ENCODE measurements at places on chromosomes 5 and 9.
A peak's percentile ranks its signal among the peaks of the same experiment; 100 is the strongest.

- DNase-seq, result no peak
These were observed 428.8 kb upstream of the CLINT1 start for GRCh38 chr5:158287643-158288271.

GRCh38 chr5:12272389-12272788, 368.1 kb upstream of the CTNND2 start:
- DNase-seq, result peak; percentile 66

DNA sequence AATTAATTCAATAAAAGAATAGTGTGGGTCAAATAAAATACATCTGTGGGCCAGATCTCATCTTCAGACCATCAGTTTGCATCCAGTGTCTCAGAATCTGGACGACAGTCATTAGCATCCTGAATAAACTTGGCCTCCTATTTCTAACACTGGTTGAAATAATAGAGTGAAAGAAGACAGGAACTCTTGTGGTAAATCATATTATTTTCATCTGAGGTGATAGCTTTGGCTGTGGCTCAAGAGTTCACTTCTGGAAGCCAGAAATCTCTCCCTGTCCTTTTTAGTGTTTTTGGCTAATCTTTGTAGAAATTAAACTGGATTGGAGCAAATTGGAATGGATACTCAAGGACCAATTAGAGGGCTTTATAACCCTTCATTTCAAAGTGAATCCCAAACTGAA, 63.4 kb upstream of the HMHB1 start:
- DNase-seq, result no peak

DNA sequence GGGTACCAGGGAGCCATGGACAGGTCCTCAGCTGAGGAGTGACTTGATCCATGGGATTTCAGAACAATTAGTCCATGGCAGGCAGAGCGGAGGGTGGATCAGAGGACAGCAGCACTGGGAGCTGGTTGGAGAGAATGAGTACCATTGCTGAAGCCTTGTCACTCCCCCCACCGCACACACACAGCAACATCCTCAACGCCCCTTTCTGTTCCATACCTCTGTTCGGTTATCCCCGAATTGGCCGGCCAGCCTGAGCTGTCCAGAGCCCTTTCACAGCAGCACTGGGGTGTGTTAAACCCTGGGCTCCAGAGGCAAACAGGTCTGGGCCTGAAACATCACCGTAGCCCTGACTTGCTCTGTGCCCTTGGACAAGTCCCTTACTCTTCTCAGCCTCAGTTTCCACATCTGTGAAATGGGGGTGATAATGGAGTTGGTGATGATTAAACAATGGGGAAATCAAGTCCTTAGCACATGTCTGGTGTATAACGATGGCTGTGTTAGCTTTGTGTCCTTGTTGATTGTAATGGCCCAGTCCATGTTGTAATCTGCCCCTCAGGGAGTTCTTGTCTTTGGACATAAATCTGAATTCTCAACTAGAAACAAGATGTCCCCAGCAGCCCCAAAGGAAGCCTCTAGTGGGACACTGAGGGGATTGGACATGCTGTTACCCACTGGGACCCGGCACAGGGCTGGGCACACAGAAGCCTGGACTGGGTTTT, 16.9 kb downstream of the GSN start:
- no peak for DNase-seq

DNA sequence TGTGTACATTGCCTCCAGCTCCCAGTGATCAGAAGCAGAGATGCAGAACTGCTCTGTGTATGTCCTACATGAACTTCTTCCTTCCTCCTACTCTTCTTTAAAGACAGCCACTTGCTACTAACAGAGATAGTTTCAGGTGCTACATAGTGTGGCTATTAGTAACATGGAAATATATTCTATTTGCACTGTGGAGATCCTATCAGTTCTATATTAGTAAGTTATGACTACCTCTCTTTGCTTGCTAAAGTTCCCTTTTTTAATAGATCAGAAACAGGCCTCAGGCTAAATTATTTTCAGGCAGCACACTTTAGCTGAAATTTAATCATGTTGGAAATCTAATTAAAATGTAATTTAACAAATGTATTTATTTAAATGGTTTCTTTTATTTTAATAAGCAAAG, 64.4 kb upstream of the TNFSF8 start:
- no peak for DNase-seq

DNA sequence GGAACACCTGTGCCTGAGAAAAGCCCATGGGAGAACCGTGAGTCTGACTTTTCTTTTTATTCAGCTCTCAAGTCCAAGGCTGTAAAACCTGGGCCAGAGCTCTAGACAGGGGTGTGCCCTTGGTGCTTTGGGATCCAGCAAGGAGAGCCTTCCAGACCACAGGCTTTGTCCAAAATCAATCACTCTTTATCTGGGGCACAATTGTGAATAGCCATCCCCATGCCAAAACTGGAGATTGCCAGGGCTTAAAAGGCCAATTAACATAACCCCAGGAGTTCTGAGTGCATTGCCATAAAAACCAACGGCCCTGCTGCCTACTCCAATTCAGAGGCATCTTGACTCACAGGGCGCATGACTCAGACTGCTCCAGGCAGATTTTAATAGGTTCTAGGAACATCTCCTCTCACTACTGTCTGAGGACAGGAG, 391.8 kb downstream of the ARHGEF28 start:
- peak; percentile 98 for DNase-seq

DNA sequence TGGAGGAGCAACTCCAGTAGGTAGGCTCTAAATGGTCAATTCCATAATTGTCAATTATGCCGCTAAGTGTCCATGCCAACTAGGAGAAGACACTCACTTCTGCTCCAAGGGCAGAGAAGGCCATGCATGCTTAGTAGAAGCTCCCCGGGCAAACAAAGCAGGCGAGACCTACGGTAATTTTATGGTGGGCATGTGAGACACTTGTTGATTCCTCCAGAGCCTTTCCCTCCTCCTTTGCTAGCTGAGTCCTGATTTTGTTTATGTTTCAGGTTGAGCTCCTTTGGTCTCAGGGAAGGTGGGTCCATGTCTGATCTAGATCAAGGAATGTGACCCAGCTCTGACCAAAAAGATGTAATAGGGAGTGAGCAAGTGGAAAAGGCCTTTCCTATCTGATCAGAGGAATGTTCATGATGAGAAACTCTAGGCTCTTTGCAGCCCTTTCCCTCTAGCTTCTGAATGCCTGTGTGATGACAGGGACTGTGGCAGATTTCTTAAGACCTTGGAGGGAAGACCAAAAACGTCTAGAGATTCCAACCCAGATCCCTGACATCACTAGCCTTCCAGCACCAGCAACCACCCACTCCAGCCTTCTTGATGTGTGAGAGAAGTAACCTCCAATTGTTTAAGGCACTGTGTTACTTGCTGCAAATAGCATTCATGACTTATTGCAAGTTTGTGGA, 7.7 kb upstream of the CPEB4 start:
- DNase-seq, result no peak

DNA sequence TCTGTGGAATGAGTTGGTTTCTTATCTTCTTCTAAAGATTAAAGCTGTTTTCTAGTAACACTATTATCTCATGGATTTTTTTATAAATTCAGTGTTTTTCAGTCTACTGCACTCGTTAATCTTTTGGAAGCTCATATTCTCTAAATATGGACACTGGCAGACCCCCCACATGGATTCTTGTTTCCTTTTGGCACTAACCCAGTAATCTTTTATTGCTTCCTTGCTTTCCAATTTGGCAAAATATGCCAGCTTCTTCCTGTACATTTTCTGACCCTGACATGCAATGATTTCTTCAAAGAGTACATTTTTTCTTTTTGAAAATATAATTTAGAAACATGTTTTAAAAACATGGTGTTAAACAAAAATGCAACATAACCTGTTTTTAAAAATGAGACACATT, 474.2 kb upstream of the FTMT start:
- no peak for DNase-seq

DNA sequence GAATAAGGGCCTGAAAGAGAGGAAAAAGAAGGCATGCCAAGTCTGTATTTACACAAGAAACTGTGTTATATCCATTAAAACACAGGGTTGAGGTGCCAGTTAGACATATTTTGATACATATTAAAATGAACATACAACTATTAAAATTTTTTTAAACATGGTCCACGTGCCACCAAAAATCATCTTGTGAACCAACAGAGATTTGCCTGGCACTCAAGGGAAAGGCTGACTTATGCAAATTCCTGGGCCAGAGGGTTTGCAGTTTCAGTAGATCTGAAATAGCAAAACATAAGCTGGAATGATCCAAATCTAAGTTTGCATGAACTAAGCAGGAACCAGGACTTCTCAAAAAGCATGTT, 168.7 kb downstream of the SLIT3 start:
- no peak for DNase-seq

- DNase-seq, result no peak
These were observed 13.0 kb upstream of the CXXC5 start for GRCh38 chr5:139635191-139635590.

GRCh38 chr9:127450830-127451607, at the start of the genes LRSAM1 and RPL12:
Gene LRSAM1 (plus strand): TSS chr9:127451510. CDS start chr9:127454528, 3,018 bp downstream.
Gene RPL12 (minus strand): TSS chr9:127451406. CDS start chr9:127451317, 89 bp downstream.
- DNase-seq, result peak; percentile 94

- DNase-seq, result no peak
These were observed 12.8 kb upstream of the ZFP62 start for GRCh38 chr5:180873615-180874520.

DNA sequence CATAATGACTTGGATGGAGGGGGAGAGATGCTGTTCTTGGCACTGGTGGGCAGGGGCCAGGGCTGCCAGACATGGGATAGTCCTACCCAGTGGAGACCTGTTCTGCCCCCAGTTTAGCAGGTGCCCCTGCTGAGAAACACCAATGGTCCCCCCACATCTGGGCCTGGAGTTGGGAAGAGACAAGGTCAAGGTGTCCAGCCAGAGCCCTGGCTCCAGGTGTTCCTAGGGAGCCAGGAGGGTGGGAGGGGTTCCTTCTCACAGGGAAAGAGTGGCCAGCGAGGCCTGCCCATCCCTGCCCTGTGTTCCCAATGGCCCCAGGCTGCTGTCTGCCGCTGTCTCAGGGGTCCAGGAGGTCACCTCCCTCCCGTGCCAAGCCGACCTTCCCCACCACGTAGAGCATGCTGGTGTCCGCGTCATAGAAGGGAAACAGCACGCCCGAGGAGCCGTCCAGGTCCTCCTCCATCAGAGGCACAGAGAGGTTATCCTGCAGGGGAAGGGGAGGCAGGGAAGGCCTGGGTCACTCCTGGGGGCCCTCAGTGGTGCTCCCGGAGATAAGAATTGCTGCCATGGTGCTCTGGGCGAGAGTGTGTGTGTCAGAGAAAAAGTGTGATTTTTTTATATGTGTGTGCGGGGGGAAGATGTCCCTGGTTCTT, 11.7 kb upstream of the TRIM14 start:
- no peak for DNase-seq

DNA sequence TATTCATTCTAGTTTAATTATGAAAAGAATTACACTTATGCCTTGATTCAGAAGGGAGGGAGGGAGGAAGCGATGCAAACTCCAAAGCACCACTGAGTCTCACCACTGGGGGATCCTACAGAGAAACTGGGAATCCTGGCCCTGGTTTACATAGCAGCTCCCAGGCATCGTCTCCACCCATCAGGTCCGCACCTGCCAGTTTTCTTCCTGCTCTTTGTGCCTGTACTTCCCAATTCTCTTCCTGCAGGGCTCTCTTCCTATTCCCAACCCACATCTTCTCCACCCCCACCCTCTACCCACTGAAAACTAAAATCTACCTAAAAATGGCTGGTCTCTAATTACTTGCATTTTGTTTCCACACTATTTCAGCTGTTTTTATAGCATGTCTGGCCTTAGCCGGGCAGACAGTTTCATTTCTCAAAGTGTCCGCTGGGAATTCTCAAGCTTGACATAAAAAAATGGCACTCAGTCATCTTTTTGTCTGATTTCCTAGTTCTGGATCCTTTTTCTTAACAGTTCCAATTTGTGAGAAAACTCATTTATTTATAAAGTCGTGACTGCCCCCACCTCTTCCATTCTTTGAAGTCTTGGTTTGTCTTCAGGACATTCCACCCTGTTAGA, 1.6 kb upstream of the TNIP1 start:
- DNase-seq, result peak; percentile 29

DNA sequence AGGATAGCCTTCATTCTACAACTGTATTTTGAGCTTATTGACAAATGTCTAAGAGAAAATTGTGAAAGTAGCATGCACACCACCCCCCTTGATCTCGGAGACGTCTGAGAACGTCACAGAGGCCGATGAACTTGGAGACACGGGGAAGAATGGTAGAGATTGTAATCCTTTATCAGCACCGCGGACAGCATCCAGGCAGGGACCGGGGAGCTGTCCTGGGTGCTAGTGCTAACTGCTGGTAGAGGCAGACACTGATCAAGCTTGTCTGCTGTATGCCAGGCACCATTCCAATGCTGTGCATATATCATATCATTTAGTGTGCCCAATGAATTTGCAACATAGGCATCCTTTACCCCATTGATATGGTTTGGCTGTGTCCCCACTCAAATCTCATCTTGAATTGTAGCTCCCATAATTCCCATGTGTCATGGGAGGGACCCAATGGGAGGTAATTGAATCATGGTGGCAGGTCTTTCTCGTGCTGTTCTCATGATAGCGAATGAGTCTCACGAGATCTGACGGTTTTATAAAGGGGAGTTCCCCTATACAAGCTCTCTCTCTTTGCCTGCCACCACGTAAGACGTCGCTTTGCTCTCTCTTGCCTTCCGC, 98.8 kb downstream of the LHX2 start:
- DNase-seq, result peak; percentile 63

DNA sequence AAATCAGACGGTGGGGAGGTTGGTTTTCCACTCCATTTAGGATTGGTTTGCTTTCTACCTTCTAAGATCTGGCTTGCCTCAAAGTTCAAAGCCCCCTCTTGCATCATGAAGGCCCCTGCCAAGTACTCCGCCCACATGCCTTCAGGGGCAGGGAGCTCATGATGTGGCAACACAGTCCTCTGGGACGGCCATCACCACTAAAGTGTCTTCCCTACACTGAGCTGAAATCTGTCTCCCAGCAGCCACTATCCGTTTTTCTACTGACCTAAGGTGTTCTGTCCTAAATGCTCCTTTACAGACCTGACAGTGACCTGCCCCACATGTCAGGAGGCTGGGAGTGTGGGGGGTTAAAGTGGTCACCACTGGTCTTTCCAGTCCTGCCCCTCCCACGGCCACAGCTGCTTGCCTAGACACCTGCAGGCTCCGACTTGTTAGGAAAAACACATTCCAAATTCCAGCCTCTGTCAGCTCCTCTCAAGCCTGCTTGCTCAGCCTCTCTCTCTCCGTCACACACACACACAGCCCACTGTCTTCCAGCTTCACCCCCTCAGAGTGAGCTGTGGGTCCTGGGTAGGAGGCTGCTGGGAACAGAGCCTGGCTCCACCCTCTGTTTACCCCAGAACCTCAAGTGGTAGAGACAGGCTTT, 44.9 kb downstream of the SHB start:
- DNase-seq, result no peak

- no peak for DNase-seq
These were observed 6.7 kb downstream of the ANKS6 start for GRCh38 chr9:98789483-98790133.

DNA sequence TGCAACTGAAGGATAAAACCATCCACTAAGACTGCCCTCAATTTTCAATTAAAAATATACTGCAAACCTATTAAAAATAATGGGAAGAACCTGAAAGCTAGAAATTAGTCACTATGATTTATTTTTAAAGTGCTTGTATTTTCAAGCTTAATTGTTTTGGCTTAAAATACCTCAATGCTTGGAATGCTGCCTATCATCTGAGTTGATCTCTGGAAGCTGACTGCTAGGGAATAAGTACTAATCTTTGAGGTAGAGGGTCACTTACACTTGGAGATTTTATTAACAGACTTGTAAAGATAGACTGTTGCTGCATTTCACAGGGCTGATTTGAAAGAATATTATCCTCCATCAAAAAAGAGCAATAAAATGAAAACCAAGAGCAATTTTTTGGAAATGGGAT, 6.2 kb downstream of the PCSK1 start:
- DNase-seq, result no peak

- no peak for DNase-seq
These were observed 409.8 kb downstream of the NTRK2 start for GRCh38 chr9:85079349-85079748.

- no peak for DNase-seq
These were observed 4.5 kb downstream of the FCN1 start for GRCh38 chr9:134913041-134913712.
